ENCODE measurements at places on chromosomes 11 and 22.

DNA sequence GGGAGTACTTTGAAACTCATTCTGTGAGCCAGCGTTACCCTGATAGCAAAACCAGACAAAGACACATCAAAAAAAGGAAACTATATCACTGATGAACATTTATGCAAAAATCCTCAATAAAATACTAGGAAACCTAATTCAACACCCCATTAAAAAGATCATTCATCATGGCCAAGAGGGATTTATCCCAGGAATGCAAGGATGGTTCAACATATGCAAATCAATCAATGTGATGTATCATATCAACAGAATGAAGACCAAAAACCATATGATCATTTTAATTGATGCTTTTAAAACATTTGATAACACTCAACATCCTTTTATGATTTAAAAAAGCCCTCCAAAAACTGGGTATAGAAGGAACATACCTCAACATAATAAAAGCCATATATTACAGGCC, 19.8 kb downstream of the RRP8 start:
- DNase-seq: no peak

- no peak for DNase-seq
Observed at GRCh38 chr11:105910095-105910715, 111.8 kb downstream of the MSANTD4 start.

DNA sequence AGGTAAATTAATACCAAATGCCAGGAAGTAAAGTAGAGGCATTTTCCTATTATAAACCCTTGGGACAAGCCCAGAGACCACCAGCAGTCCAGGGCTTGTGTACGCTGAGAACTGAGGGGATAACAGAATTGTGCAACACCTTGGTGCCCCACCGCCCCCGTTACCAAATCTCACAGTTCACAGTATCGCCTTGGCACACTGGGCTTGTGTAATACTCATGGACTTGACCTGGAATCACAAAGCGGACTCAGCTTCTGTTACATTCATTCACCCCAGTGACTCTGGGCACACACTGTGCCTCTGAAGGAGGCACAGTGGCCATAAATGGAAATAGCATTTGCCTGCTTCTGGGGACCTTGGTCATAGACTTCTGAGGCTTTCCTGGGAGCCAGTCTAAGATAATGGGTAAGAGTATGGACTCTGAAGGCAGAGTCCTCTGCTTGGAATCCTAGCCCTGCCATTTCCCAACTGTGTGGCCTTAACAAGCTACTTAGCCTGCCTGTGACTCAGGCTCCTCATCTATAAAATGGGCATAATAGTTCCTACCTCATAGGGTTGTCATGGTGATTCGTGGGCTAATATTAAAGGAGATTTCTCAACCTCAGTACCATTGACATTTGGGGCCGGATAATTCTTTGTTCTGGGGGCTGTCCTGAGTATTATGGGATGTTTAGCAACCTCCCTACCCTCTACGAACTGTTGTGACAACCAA, 53.7 kb downstream of the TIMP3 start:
- DNase-seq: no peak

- no peak for DNase-seq
Observed at GRCh38 chr11:133425992-133426391, 106.3 kb downstream of the OPCML start.

DNA sequence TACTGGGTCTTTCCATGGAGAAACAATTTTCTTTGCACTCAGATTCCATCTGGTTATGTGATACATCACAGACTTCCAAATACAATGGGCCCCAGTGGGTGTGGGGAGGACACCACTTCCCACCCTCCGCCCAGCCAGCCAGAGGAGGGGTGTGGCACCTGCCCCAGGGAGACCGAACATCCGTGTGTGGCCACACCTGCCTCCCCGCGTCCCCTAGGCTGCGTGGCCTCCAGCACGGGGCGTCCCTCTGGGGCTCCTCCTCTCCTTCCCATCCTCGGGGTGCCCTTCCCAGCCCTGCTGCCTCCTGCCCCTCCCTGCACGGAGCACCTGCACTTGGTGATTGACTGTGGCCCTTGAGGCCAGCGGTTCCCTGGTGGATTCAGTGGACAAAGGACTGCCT, 49.1 kb downstream of the CERK start:
- DNase-seq: no peak

DNA sequence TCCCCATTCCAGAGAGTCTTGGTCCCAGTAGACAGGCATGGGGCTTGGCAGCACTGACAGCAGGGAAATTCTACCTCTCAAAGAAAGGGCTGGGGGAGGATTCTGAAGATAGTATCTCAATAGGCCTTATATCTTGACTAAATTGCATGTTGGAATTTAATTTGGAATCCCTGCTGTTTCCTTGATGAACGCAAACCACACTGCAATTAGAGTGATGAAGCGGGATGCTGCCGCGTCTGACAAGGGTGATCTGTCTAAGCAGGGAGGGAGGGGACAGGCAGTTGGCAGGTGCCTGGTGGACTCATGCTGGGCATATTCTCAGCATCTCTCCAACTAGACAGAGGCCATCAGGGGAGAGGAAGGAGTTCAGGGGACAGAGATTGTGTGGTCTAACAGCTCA, 48.4 kb downstream of the COMMD9 start:
- DNase-seq: no peak

DNA sequence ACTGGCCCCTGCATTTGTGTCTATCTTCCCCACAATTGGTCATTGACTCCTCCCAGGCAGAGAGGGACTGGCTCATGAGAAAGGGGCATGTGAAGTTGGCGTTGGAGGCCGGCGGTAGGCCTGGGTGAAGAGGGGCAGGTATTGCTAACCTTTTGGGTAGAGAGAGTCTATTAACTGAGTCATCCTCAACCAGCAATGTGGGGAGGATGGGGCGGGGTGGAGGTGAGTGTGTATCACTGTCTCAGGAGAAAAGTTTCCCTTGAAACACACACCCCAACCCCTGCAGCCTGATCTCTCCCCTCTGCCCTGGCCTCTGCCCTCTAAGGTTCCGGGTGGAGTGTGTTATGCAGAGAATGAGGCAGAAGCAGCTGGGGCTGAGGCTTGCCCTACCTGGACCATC, 60.1 kb upstream of the PHF21B start:
- no peak for DNase-seq

GRCh38 chr11:67095214-67095507, 23.9 kb upstream of the KDM2A start:
- no peak for DNase-seq

DNA sequence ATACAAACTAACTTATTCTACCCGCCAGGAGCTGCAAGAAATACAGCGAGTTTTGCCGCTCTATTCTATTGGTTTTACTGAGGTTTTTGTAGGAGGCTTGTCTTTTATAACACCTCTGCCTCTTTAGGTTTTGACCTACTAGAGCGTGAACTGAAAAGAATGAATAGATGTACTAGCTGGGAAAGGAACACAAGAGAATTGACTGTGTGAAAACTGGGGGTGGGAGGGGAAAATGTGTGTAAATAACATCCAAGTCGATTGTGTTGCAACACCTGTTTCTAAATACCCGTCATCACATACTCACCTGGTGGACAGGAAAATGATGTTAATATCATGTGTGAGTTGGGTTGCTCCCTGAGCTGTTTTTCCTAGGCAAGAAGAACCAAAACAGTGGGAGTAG, 12.9 kb upstream of the JHY start:
- no peak for DNase-seq

DNA sequence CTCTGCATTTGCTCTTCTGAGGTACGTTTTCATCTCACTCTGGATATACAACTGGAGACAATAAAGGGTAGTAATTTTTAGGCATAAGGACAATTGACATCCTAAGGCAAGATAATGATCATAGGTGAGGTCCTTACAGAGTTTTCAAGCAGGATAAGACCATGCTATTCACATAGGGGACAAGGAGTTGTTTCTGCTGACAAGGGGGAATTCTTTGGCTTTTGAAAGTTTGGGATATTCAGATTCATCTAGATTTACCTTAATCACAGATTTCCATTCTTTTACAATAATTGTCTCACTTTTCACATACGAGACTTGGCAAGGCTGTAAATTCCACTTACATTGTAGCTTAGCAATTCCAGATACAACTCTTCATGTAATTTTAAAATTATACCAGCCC, 256.2 kb downstream of the AASDHPPT start:
- DNase-seq: no peak

DNA sequence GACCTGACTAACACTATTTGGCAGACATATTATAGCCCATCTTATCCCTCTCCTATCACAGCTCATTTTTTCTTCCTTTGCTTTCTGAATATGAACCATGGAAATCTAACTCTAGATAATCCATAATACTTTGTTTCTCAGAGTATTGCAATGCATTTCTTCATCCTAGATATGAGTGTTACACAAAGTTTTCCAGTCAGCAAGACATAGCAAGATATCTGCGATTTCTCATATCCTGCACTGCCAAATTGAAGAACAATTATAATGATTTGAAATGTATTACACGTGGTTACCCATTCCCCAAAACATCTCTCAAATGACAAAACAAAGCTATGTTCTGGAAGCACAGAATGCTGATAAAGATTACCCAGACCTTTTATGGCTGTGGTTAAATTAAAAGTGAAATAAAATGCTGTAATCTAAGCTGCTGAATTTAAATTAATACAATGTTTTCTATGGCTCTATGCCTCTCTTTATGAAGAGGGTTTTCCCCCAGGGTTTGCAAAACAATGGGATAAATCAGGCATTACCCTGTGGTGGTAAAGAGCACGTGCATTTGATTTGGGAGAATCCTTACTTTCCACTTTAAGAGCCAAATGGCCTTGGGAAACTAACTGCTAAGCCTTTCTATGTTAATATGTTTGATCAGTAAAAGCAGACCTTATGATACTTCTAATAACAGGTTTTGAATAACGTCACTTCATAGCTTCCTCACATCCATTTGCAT, 1291.0 kb upstream of the CNTN5 start:
- DNase-seq: no peak

DNA sequence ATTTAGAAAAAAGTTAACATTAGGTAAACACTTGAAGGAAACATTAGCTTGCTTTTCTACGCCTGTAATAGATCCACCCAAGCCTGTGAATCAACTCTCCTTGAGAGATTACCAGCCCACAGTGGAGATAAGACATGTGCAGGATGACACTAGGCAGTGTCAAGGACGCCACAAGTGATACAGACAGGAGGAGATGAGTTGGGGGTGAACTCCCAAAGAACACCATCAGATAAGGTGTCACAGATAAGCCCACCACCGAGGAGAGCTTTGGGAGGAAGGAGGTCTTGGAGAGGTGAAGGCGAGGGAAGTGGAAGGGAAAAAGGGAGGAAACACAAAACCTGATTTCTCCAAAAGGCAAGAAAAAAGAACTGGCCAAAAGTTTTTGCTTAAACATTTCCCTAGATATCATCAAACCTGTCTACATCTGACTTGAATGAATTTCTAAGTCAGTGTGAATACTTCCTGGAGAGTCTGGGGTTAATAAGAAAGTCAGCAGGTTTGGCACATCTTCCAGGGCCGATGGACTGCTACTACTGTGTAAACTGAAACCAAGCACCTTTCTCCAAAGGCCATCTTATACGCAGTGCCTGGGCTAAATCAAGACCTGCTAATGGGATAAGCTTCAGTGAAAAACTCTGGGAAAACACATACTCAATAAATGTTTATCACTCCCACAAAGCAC, 15.5 kb downstream of the CLTCL1 start:
- no peak for DNase-seq

DNA sequence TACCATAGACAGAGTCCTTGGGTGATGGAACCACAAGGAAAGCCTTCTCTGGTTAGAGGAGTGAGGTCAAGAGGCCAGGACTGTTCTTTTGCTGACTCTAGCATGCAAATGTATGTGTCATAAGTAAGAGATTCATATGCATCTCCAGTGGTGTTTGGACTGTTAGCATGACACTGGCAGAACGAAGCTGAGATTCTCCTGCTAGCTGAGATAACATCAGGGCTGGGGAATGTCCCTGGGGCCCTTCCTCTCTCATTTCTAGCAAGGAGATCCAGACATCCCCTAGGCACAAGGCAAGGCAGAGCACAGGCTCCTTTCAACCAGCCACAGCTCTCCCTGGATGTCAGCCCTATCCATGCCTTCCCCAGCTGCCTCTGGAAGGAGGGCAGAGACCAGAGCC, 711.3 kb downstream of the OPCML start:
- no peak for DNase-seq

DNA sequence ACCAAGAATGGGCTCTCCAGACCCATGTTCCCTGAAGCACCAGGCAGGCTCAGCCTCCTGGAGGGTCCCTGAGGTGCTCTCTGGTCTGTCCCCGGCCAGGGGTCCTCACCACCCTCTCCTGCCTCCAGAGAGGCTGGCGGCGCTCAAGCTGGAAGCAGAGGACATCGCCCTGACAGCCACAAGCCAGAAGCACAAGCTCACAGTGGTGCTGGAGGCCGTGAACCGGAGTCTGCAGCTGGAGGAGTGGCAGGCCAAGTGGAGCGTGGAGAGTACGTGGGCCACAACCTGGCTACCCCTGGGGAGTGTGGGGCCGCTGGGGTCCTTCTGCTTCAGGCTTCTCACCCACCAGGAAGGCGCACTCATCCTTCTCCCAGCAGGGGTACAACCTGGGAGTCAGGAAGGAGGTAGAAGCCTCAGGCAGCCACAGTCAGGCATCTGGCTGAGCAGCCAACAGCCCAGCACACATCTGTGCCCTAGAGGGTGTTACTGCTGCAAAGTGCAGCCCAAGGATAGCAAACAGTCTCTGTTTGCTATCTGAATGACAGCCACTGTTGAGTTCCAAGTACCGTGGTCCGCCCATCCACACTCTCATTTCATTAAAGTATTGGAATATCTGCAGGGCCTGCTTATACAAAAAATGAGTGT, 8.4 kb downstream of the PARVG start:
- no peak for DNase-seq

DNA sequence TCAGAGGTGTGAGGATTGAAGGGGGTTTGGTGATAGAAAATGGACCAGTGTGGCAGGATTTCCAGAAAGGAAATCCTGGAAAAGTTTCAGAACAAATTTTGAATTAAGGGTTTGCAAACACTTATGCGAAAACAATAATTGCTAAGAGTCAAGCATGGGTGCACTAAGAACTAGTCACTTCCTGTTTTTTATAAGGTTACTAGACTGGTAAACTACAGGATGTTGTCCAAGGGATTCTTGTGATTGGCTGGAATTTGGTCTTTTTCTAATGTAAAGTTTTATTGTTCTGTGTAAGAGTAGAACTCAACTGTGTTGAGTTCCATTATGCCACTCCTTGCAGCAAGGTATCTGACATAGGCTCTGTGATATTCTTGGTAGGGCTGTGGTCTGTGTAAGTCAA, 54.1 kb downstream of the LIF start:
- no peak for DNase-seq

DNA sequence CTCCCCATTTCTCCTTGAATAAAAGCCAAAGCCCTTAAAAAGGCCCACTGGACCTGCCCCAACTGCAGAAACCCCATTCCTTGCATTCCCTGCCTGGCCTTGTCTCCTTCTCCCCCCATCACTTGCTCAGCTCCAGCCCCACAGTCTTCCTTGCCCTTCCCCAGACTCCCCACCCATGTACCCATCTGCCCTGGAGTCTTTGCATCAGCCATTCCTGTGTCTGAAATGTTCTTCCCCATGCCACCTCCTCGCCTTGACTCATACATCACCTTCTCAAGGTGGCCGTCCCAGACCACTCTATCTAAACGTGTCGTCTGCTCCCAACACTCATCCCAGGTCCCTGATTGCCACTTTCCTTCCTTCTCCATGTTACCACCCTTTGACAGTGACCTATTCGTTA, 77.4 kb upstream of the SHANK2 start:
- DNase-seq: no peak
